AG10803 (cell line): ENCODE measurements at places on chromosomes 1 and 21.
A peak's percentile ranks its signal among the peaks of the same experiment; 100 is the strongest.

GRCh38 chr1:56045477-56045876 lies 533.9 kb downstream of the PLPP3 start:
- no peak for DNase-seq

DNA sequence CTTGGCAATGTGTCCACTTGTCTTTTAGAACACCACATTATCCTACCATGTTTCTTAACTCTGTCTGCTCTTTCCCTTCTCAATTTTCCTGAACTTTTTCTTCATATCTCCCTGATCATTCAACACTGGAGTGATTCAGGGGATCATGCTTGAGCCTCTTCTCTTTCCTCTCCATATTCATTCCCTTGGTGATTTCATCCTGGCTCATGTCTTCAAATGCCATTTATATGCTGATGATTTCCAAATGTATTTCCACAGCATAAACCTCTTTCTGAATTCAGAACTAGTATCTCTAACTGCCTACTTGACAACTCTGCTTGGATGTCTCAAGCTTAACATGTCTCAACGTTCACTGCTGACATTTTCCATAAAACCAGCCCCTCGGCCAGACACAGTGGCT lies 8.5 kb upstream of the IVL start:
- DNase-seq: no peak

- DNase-seq: no peak
These were observed 910 bp upstream of the ANKRD65 start for GRCh38 chr1:1421907-1422464.

- DNase-seq: peak; percentile 94
These were observed 73.4 kb downstream of the CEP350 start for GRCh38 chr1:180027949-180028445.

- peak; percentile 30 for DNase-seq
These were observed 30.3 kb downstream of the ZSCAN20 start for GRCh38 chr1:33502726-33503125.

GRCh38 chr1:244904119-244904518 lies 39.8 kb upstream of the HNRNPU start:
- no peak for DNase-seq

- DNase-seq: peak; percentile 94
These were observed 12.7 kb upstream of the PRELP start for GRCh38 chr1:203462878-203463277.

GRCh38 chr1:114152089-114152507 lies 1.6 kb downstream of the SYT6 start:
- DNase-seq: no peak

GRCh38 chr21:34598931-34599400 lies 15.9 kb downstream of the RCAN1 start:
- peak; percentile 23 for DNase-seq

GRCh38 chr1:95046359-95046758 lies 26.4 kb downstream of the ALG14 start:
- no peak for DNase-seq
